ENCODE measurements at places on chromosomes 1 and 21. TPM values are rescaled to one million over a fixed set of nuclear protein-coding genes. Genes with fewer than 3 reads are reported as not detected.
A peak's percentile ranks its signal among the peaks of the same experiment; 100 is the strongest.

Gene AGBL4
- polyA plus RNA-seq, result not detected

Gene TARDBP
- 55.5 TPM for polyA plus RNA-seq

Gene HSD3B1
- polyA plus RNA-seq, result not detected

Gene HAO2
- polyA plus RNA-seq, result not detected

Gene SLC35A3
- polyA plus RNA-seq, result 7.8 TPM

Gene CDA
- polyA plus RNA-seq, result 7.0 TPM

Gene CD1D
- polyA plus RNA-seq, result 0.06 TPM

Gene GOLT1A
- 0.21 TPM for polyA plus RNA-seq

Gene C8A
- not detected for polyA plus RNA-seq

DNA sequence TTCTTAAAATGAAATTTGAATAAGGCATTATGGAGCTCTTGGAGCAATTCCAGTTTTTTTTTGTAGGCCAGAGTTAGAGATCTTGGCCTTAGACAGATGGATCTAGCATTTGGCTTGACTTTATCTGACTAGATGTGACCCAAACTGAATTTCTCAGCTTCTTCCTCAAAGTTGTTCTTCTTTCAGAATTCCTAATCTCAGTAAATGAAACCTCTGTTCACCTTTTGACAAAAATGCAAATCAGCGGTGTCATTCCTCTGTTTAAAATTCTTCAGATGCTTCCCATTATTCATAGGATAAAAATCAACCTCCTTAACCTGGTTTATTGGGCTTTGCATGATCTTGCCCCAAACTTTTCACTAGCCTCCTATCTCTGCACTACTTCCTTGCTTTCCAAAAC is 177.6 kb downstream of the RASAL2 start:
- no peak for DNase-seq

- no peak for DNase-seq
Measured at GRCh38 chr1:204342310-204342709, 17.4 kb downstream of the PLEKHA6 start.

DNA sequence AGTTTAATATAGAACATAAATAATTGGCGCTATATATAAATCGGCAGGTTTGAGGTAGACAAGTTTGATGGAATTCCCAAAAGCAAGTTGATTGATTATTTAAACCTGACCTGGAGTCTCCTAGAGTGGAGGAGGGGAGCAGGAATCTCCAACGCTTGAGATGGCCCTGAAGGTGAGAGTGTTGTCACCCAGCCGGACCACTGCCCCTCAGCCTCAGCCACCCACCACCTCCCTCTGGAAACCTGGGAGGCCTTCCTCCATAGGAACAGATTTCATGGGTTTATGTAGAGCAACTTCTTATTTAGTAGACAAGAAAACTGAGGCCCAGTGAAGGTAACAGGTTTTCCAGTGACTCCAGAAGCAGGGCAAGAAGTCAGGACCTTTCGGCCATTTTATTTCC is 389.5 kb downstream of the KIF26B start:
- DNase-seq, result no peak

- no peak for DNase-seq
Measured at GRCh38 chr1:231161667-231162296, at the start of gene TRIM67. Gene TRIM67, plus strand, starts transcription at chr1:231162058. Its CDS starts 912 bp downstream, at chr1:231162970.

GRCh38 chr1:68919075-68919474 is 422.2 kb upstream of the DEPDC1 start:
- DNase-seq, result no peak

DNA sequence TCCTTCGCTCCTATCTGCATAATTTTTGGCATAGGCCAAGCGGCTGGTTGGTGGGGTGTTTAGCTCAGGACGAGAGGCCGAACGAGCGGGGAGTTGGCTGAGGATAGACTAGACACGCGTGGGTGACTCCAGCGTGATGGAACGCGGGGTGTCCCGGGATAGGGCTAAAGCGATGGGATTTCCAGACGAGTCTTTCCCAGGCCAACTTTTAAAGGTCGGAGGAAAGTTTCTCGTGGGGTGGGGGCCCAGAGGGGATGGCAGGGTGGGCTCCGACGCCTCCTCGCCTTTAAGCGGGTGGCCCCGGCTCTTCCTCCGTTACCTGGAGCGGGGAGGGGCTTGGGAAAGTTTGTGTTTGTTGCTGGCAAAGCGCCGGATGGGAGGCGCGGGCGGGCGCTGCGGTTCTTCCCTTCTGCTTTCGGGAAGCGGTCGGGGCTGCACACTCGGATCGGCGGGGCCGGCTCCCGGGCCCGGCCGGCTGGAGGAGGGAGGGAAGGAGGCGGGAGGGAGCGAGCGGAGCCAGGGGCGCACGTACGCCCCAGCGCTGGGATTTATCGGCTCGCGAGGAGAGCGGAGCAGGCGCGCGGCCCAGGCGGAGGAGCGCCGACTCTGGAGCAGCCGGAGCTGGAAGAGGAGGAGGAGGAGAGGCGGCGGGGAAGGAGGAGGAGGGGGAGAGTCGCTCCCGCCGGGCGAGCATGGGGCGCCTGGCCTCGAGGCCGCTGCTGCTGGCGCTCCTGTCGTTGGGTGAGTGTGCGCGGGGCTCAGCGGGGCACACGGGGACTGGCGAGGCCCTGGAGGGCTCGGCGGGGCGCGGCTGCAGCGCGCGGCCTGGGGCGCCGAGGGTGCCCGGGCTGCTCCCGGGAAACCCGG is at the start of gene PTGFRN:
PTGFRN (plus strand) TSS at position 405 of the 867 bp plus-strand sequence; CDS start at position 693, 288 bp downstream.
- DNase-seq, result no peak

DNA sequence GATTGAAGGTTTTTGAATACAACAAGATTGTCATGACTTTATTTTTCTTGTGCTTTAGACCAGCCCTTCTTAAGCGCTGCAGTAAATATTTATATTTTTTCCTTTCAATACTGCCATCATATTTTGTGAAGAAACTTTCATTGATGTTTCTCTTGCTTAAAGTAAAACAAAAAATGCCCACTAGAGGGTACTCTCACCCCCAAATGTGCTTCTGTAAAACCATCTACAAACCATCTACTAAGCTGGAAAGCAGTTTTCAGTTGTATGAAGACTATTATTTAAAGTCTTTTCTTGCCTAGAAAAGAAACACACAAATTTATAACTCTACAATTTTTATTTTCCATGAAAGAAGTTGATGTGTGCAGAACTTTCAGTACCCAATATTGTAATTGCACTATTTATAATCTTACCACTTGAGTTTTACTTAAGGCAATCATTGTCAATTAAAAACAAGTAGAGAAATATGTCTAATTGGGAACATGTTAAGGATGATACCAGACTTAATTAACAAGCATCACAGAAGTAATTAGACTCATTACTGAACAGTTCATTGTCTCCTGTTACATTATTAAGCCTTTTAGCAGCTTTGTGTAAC is 10.7 kb downstream of the LEPR start:
- DNase-seq, result no peak

DNA sequence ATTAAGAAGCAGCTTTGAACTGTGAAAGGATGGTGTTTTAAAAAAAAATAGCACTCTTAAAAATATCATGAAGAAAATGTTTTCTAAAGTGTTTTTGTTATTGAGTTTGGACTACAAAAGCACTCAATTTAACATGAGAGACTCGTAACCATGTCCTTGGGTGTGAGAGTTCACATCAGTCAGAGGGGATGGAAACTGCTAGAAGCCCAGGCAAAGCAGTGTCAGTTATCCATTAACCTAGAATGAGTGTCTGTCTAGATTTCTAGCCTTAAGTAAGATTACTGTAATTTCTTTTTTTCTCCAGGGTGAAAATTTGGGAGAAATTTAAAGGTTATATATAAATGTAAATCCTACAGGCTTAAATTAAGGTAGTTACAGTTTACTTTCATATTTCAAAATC is 31.7 kb downstream of the SLC5A9 start:
- no peak for DNase-seq

GRCh38 chr1:223245983-223246382 is 102.9 kb upstream of the TLR5 start:
- DNase-seq, result no peak

GRCh38 chr1:7752512-7753417 is 18.3 kb upstream of the VAMP3 start:
- peak; percentile 15 for DNase-seq

GRCh38 chr1:68270951-68271350 is 38.6 kb upstream of the WLS start:
- DNase-seq, result no peak

- DNase-seq, result peak; percentile 59
Measured at GRCh38 chr1:201637282-201638079, 98.6 kb downstream of the NAV1 start.

DNA sequence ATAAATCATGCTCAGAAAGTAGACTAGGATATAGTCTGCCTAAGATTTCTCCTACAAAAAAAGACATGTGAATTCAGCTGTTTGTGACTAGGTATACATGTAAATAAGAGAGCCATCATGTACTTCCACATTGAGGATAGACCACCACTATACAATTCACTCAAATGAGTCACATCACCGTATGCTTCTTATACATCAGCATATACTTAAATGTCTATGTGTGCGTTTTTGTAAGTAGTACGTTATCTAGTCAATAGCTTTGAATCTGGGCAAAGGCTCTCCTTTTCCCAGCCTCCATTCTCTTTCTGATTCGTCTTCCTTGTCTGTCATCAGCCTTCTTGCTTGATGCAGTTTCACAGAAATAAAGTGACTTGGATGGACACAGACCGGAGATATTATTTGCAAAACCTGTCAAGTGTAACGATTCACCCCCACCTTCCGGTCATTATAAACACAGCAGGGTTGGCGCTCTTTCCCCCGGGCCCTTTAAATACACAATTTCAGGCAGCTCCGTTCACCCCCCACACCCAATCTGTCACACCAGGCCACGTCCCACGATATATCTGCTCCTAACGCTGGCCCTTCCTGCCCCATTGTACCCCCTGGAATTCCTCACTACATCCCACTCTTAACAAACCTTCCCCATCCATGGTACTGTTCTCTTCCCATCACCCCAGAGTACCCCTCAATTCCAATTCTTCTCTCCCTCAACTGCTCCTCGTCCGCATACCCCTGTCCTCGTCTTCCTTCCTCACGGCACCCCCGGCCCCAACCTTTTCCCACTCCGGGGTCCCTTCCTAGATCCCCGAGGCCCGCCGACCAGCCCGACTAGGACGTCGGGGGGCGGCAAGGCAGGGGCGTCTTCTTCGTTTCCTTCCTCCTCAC is 636 bp downstream of the VAMP4 start:
- no peak for DNase-seq

Data from BJ (cell line).